CD4-positive, alpha-beta T cell treated with Interleukin-2 at 100 ng/mL for 4 hours (primary cell): ENCODE measurements at places on chromosomes 1 and 21.

DNA sequence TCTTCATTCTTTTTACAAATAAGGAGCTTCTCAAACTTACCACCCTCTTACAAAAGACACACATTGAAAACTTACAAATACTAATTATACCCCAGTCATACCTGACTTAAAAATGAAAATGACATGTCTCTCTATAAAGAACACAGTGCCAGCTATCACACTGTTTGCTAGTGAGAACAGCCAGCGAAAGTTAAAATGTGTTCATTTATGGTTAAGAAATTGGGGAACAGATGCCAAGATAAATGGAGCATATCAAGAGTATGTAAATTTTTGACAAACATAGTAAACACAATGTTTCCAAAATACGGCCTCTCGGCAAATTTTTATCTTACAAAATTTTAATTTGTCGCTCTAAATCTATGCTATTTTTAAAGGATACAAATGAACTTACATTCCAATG lies 1422.9 kb downstream of the KCNT2 start:
- DNase-seq, result no peak

- DNase-seq, result no peak
These were observed 14.5 kb downstream of the HHAT start for GRCh38 chr1:210342986-210343780.

DNA sequence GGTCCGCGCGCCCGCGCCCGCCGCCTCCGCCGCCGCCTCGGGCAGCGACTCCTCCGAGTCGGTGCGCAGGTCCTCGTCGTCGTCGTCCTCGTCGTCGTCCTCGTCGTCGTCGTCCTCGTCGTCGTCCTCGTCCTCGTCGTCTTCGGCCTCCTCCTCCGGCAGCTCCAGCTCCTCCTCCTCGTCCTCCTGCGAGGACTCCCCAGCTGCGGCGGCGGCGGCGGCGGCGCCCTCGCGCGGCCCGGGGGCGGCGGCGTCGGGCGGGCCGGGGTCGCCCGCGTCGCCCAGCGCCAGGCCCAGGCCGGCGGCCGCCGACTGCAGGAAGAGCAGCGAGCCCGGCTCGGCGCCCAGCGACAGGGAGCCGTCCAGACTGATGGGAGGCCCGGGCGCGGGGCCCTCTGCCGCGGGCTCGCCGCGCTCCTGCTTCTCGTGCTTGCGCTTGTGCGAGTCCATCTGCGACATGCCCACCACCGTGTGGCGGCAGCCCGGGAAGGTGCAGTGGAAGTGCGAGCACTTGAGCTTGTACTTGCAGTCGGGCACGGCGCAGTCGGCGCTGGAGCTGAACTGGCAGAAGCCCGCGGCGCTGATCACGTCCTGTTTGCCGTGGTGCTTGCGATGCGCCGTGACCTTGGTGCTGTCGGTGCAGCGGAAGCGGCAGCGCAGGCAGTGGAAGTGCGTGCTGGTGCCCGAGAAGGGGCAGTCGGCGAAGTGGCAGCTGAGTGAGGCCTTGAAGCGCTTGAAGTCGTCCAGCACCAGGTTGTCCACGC lies 157.3 kb downstream of the CASZ1 start:
- DNase-seq, result no peak

- DNase-seq, result no peak
These were observed at the start of gene RHBG for GRCh38 chr1:156368889-156369684. TSS of gene RHBG (plus strand) at chr1:156369211. CDS start at chr1:156369250, 39 bp downstream.

DNA sequence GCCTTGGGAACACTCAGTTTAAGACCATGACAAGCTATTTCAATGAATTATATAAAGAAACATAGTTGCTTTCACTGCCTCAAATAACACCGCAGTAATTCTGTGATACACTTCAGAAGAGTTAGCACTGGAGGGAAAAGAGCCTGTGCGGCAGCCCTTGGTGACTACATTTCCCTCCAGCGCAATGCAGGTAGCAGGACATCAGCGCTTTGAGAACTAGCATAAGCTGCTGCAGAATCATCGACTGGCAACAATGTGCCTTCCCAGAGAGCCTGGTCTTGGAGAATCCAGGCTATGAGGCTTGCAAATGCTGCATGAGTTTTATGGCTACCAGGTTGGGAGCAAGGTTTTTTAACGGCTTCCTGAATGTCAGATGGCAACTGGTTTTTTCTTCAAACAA lies 7.5 kb downstream of the NRIP1 start:
- DNase-seq, result no peak

GRCh38 chr1:205588636-205589035 lies 43.2 kb downstream of the ELK4 start:
- DNase-seq, result no peak

DNA sequence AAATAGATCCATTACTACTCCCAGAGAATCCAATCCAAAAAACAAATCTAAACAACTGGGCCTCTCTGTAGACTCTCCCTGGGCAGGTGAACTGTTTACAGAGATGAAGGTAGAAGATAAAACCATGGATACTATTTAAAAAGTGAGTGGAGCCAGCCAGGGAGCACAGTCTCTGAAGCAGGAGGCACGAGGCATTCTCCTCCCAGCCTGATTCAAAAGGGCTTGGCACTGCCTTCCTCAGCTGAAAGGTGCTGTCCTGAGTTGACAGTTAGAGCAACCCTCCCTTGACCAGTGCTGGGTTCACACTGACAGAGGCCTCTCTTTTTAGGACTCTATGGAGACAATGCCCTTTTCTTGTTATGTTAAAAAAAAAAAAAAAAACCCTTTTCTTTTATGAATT lies 36.8 kb downstream of the HENMT1 start:
- no peak for DNase-seq

DNA sequence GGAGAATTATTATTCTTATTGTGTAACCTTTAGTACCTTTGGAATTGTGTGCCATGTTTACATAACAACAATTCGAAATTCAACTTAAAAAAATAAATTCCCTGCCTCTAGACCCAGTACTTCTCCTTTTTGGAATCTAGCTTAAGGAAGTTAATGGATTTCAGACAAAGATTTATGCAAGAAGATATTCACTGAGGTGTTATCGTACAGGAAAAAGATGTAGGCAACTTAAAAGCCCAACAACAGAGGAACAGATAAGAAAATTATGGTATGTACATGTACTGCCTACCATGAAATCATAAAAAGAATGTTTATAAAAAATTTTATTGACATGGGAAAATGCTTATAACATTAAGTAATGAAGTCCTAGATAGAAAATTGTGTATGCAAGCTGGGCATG lies 18.2 kb upstream of the STMN1 start:
- DNase-seq, result no peak

- DNase-seq, result no peak
These were observed 26.4 kb downstream of the MYOM3 start for GRCh38 chr1:24085546-24085945.

DNA sequence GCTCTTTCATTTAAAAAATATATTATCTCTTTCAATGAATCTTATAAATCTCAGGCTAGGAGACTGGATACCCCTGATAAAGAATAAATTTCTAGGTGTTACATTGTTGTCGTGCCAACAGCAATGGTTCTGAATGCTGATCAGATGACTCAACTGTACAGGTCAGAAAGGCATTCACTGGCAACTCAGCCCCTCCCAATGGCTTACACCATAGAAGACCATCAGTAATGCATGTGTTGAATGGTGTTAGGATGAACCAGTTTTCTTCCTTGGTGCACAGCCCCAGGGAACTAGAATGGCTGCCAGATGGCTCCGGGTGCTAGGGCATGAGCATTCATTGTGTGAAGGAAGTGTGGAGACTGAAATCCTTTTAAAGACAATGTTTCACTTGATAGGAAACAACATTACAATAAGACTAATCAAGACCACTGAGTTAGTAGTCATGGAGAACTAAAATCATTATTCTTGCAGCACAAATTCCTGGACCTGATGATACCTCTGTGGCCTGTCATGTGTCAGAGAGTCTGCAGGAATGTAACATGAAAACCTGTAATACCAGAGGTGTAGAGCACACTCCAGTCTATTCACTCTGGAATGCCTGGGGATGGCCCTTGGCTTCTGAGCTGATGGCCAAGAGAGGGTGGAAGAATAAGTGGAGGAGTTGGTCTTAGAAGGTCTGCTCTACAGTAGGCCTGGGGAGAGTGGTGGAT lies 187.7 kb upstream of the LMO4 start:
- DNase-seq, result no peak

GRCh38 chr1:81312272-81312754 lies 488.4 kb upstream of the ADGRL2 start:
- no peak for DNase-seq

GRCh38 chr1:41752514-41753170 lies 166.1 kb downstream of the HIVEP3 start:
- DNase-seq, result no peak

DNA sequence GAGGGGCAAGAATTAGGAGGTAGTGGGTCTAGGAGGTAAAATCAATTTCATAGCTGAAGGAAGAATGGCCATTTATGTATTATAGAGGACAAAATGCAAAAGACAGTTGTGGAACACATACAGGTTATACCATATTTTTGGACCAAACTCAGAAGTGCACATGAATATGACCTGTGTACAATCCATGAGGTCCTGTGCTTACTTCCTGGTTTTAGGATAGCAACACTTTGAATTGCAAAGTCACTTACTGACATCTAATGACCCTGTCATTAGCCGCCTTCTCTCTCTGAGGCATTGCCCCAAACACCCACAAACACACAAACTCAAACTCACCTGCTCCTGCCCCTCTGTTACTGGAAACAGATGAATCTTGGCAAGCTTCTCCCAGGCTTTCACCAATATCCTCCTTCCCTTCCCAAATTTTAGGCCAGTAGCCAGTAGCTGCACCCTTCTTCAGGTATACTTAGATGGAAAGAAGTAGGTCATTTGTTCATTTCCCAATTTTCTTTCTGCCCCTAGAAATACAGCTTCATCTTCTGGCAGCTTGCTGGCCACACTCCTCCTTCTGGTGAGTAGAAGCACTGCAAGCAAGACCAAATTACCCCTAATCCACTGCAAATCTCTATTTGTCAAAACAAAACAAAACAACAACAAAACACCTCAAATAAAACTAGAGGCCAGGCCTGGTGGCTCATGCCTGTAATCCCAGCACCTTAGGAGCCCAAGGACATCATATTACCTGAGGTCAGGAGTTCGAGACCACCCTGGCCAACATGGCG lies 13.7 kb upstream of the RPL5 start:
- DNase-seq, result peak; percentile 39

GRCh38 chr1:84145068-84145467 lies 997 bp downstream of the PRKACB start:
- peak; percentile 58 for DNase-seq

DNA sequence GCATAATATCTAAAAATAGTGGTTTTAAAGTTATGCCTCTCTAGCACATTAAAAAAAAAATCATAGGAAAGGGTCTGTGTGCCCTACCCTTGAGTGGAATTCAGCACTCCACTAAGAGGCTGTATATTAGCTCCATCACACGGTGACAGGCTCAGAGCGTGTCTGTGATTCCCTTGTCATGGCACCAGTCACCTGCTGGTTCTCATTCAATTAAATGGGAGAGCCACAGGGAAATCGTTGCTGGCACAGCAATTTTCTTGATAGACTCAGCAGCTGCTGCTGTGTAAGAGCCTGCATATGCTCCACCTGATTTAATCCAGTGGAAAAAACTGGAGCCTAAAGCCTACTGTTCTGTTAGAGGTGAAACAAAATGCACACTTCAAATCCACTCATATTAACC lies 9.5 kb downstream of the ATP6V1G3 start:
- DNase-seq, result no peak

DNA sequence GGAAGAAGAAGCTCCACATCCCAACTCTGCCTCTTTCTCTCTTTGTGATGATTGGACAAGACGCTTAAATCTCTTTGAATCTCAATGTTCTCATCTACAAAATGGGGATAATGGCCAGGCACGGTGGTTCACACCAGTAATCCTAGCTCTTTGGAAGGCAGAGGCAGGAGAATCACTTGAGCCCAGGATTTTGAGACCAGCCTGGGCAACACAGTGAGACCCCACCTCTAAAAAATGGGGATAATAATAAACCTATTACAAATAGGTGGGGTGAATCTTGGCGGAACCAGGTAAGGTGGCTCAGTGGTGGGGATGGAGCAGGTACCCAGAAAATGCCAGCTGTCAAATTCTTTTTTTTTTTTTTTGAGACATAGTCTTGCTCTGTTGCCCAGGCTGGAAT lies 29.4 kb upstream of the ARHGEF10L start:
- no peak for DNase-seq

GRCh38 chr1:155003766-155004351 lies 1.3 kb downstream of the ZBTB7B start:
- no peak for DNase-seq

DNA sequence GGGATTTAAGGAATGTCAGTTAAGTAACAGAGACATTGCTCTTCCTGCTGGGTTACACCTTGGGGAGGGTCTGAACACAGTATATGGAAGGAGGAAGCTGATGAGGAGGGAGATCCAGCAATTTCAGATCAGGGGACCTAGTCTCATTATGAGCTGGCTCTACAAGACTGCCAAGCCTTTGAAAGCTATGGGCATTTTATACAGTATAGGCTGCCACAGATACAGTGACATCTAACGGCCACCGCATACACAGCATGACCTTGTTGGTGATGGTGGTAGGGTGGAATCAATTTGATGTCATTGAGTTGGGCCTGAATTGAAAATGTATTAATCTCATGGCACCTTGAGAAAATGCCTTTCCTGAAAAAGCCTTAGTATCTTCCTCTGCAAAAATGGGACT lies 22.6 kb upstream of the ZP4 start:
- no peak for DNase-seq

- DNase-seq, result no peak
These were observed 212.9 kb downstream of the HIVEP3 start for GRCh38 chr1:41705798-41706197.
